ENCODE measurements at places on chromosomes 12 and 14. TPM values are rescaled to one million over a fixed set of nuclear protein-coding genes. Genes with fewer than 3 reads are reported as not detected.
A peak's percentile ranks its signal among the peaks of the same experiment; 100 is the strongest.

DNA sequence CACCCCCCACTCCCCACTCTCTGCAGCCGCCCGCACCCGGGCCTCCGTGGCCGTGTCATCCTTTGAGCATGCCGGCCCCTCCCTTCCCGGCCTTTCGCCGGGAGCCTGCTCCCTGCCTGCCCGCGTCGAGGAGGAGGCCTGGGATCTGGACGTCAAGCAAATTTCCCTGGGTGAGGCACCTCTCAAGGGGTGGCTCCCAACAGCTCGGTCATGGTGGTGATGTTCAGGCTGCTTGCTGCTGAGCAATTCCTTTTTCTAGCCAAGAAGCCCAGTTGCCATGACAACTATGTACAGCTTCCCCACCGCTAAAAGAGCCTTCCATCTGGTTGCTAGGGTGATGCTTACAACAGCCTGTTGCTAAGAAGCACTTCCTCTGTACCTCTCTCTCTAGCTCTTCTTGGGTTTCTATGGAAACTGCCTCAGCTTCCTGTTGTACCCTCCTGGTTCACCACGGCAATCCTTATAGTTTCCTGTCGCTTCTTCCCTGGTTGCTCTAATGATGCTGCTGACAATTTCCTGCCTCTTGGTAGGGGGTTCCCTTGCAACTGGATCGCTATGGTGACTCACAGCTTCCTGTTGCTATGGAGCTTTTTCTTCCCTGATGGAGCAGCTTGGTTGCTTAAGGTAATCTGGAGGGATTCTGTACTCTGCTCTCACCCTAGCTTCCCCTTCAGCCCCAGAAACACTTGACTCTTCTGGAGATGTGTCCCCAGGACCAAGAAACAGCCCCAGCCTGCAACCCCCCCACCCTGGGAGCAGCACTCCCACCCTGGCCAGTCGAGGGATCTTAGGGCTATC is 11.0 kb downstream of the ZNF219 start:
- H3K4me3 ChIP-seq = no peak overlapping the region
- DNase-seq = peak; percentile 75
- peaks cover 22% of the 10 kb centered on the region for H3K4me1 ChIP-seq
- H3K27ac ChIP-seq = peak overlapping the region; percentile 67
- peaks cover 1% of the 10 kb centered on the region for H3K36me3 ChIP-seq

GRCh38 chr12:13088496-13088895 is 15.0 kb downstream of the GSG1 start:
- no peak overlapping the region for H3K4me3 ChIP-seq
- peaks cover 13% of the 10 kb centered on the region for H3K27me3 ChIP-seq
- no peaks in the 10 kb centered on the region for H3K36me3 ChIP-seq
- DNase-seq = no peak
- H3K27ac ChIP-seq = no peak overlapping the region
- H3K4me1 ChIP-seq = peaks cover 11% of the 10 kb centered on the region

Gene ARHGAP9
- total RNA-seq = 102 TPM

DNA sequence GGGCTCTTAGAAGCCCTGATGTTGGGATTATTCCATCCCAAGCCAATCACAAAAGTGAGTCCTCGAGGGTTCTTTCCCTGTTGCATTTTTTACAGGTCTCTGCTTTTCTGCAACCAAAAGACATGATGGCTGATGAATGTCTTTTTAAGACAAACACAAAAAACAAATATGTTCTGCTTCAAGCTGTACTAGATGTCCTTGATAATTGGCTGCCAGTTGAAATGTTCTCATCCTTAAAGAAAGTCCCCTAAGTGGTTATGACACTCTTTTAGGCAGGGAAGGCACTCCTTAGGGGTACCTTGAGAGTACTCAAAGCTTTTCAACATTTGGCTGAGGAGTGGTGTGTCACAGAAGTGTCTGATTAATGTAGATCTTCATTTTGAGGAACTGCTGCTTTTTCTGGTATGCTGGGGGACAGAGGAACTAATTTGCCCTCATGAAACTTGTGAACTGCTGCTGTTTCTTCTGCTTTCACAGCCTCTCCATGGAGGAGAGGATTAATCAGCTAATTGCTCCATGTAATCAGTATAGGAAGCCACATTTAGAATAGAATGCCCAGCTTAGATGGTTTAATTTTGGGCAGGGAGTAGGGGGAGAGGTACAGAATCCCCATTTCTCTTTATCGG is 22.8 kb upstream of the IGF1 start:
- no peak overlapping the region for H3K4me3 ChIP-seq
- H3K36me3 ChIP-seq = no peaks in the 10 kb centered on the region
- no peak overlapping the region for H3K27ac ChIP-seq
- H3K4me1 ChIP-seq = no peaks in the 10 kb centered on the region
- no peak for DNase-seq

- peaks cover 21% of the 10 kb centered on the region for H3K4me1 ChIP-seq
- peak overlapping the region; percentile 88 for H3K27ac ChIP-seq
- H3K4me3 ChIP-seq = peak overlapping the region; percentile 67
Observed at GRCh38 chr14:58571769-58572472, 65.8 kb upstream of the DACT1 start.

Gene ASIC1
- 11.2 TPM for total RNA-seq

GRCh38 chr14:24353559-24354481 is 14.0 kb upstream of the RIPK3 start:
- no peaks in the 10 kb centered on the region for H3K4me1 ChIP-seq
- DNase-seq = no peak
- no peak overlapping the region for H3K27ac ChIP-seq
- H3K27me3 ChIP-seq = peaks cover 41% of the 10 kb centered on the region

Gene APOF
- total RNA-seq = not detected

DNA sequence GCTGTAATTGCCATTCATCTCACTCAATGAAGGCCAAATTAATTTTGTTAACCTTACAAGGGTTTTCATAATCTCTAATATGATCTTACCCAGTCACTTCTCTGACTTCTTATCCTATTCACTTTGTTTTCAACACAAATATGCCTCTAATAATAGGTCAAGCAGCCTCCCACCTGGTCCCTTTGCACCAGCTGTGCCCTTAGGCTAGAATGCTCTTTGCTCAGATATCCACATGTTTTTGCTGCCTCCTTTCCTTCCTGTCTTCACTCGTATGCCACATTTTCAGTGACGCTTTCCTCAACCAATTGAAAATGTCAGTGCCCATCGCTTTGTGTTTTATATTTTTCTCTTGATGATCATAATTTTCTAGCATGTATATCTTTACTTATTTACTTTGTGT is 106.4 kb upstream of the SYT10 start:
- H3K27me3 ChIP-seq = no peaks in the 10 kb centered on the region
- no peaks in the 10 kb centered on the region for H3K36me3 ChIP-seq
- no peak overlapping the region for H3K27ac ChIP-seq
- no peaks in the 10 kb centered on the region for H3K4me1 ChIP-seq
- H3K4me3 ChIP-seq = no peak overlapping the region
- no peak for DNase-seq

GRCh38 chr14:48023881-48024280 is 348.5 kb upstream of the MDGA2 start:
- H3K36me3 ChIP-seq = no peaks in the 10 kb centered on the region
- H3K4me3 ChIP-seq = no peak overlapping the region
- no peaks in the 10 kb centered on the region for H3K4me1 ChIP-seq
- H3K27me3 ChIP-seq = no peaks in the 10 kb centered on the region
- no peak for DNase-seq
- no peak overlapping the region for H3K27ac ChIP-seq

DNA sequence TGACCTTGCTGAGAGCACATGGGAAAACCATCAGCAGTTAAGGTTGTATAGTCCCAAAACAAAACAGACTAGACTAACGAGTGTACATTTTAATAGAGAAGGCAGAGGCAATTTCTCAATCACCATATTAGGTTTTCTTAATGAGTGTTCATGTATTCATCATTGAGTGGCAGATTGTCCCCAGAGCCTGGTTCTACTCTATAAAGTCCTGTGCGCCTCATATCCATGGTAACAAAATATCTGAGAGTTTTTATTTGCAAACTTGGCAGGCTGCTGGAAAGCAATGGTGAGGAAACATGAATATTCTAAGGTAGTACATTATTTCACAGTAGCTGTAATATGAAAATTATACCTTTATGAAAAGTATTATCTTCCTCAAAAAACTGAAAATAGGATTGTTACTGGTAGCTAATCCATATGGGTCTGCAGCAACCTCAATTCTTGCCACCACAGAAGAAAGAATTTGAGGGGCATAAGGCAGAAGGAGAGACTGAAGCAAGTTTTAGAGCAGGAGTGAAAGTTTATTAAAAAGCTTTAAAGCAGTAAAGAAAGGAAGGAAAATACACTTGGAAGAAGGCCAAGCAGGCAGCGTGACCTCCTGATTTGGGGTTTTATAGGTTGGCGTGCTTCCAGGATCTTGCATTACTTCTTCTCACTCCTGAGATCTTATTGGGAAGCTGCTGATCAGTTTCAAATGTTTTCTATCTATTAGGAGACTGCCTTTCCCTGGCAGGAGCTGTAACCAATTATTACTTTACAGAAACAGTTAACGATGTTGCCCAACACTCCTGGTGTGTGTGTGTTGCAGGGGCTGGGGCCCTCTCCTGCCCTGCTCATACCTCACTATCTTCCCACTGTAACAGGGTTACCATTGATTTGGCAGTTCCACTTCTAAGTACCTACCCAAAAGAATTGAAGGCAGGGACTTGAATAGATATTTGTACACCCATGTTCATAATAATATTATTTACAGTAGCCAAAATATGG is 154.0 kb upstream of the NUDT4 start:
- H3K4me1 ChIP-seq = no peaks in the 10 kb centered on the region
- no peaks in the 10 kb centered on the region for H3K36me3 ChIP-seq
- DNase-seq = no peak

- peaks cover 15% of the 10 kb centered on the region for H3K27me3 ChIP-seq
- H3K27ac ChIP-seq = no peak overlapping the region
- DNase-seq = no peak
- H3K36me3 ChIP-seq = no peaks in the 10 kb centered on the region
- H3K4me3 ChIP-seq = no peak overlapping the region
- no peaks in the 10 kb centered on the region for H3K4me1 ChIP-seq
Observed at GRCh38 chr12:116385486-116386217, 108.2 kb upstream of the MED13L start.

GRCh38 chr12:39966721-39967120 is 139.2 kb downstream of the SLC2A13 start:
- no peak for DNase-seq
- H3K27me3 ChIP-seq = peaks cover 2% of the 10 kb centered on the region
- no peak overlapping the region for H3K4me3 ChIP-seq
- H3K4me1 ChIP-seq = no peaks in the 10 kb centered on the region
- no peaks in the 10 kb centered on the region for H3K36me3 ChIP-seq

DNA sequence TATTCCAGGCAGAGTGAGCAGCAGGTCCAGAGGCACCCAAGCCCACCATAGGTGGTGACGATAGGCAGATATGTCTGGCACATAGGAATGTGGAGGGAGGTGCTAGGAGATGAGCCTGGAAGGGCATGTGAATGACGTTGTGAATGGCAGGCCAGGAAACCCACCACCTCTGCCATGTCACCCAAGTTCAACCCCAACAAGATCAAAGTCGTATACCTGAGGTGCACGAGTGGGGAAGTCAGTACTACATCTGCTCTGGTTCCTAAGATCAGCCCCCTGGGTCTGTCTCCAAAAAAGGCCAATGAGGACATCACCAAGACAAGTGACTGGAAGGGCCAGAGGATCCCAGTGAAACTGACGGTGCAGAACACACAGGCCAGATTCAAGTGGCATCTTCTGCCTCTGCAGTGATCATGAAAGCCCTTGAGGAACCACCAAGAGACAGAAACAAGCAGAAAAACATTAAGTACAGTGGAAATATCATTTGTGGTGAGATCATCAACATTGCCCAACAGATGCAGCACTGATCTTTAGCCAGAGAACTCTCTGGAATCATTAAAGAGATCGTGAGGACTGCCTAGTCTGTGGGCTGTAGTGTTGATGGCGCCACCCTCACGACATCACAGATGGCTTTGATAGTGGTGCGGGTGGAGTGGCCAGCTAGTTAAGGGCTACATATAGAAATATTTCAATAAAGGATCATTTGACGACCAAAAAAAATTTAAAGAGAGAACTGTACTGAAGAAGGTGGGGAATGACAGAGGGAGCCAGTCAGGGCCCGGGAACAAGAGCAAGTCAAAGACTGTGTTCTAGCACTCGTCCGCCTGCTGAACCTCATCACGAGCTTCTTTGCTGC is 99.7 kb downstream of the ZFP36L1 start:
- no peak overlapping the region for H3K27ac ChIP-seq
- peaks cover 29% of the 10 kb centered on the region for H3K4me1 ChIP-seq
- H3K36me3 ChIP-seq = no peaks in the 10 kb centered on the region
- no peak for DNase-seq
- peaks cover 8% of the 10 kb centered on the region for H3K27me3 ChIP-seq

GRCh38 chr14:53881161-53881871 is 75.3 kb downstream of the BMP4 start:
- no peak overlapping the region for H3K27ac ChIP-seq
- no peaks in the 10 kb centered on the region for H3K4me1 ChIP-seq
- no peaks in the 10 kb centered on the region for H3K36me3 ChIP-seq

Gene SYCP3
- 0.44 TPM for total RNA-seq

Gene GNB3
- total RNA-seq = 1.6 TPM

GRCh38 chr12:111596985-111597830 is 1.9 kb downstream of the ATXN2 start:
- no peak for DNase-seq
- H3K36me3 ChIP-seq = peaks cover 4% of the 10 kb centered on the region
- H3K27ac ChIP-seq = peak overlapping the region; percentile 86
- H3K4me3 ChIP-seq = peak overlapping the region; percentile 95
- H3K4me1 ChIP-seq = peaks cover 38% of the 10 kb centered on the region

Gene CPNE8
- 7.1 TPM for total RNA-seq

Gene TBX5
- not detected for total RNA-seq

Gene PZP
- not detected for total RNA-seq

GRCh38 chr14:24576182-24576581 is at the start of gene CTSG:
TSS of gene CTSG (minus strand) at chr14:24576250. CDS start at chr14:24576223, 27 bp downstream.
- peaks cover 6% of the 10 kb centered on the region for H3K4me1 ChIP-seq
- no peak for DNase-seq
- peaks cover 4% of the 10 kb centered on the region for H3K27me3 ChIP-seq
- H3K27ac ChIP-seq = no peak within 1 kb of the TSS
- no peaks in the 10 kb centered on the region for H3K36me3 ChIP-seq

- H3K4me3 ChIP-seq = no peak overlapping the region
Observed at GRCh38 chr14:104425763-104426646, 153.6 kb upstream of the C14orf180 start.

DNA sequence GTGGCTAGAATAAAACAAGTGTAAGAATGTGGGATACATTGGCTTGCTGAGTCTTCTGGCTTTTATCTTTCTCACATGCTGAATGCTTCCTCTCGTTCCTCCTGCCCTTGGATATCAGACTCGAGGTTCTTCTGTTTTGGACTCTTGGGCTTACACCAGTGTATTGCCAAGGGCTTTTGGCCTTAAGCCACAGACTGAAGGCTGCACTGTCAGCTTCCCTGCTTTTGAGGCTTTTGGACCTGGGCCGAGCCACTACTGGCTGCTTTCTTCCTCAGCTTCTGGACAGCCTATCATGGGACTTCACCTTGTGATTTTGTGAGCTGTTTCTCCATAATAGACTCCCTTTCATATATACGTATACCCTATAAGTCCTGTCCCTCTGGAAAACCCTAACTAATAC is 300.9 kb upstream of the STXBP6 start:
- no peak for DNase-seq
- no peaks in the 10 kb centered on the region for H3K4me1 ChIP-seq
- no peak overlapping the region for H3K27ac ChIP-seq
- no peaks in the 10 kb centered on the region for H3K36me3 ChIP-seq
- H3K27me3 ChIP-seq = no peaks in the 10 kb centered on the region

- DNase-seq = no peak
- no peaks in the 10 kb centered on the region for H3K27me3 ChIP-seq
- no peak overlapping the region for H3K27ac ChIP-seq
- no peaks in the 10 kb centered on the region for H3K4me1 ChIP-seq
Observed at GRCh38 chr14:87351007-87351406, 642.0 kb downstream of the GALC start.

GRCh38 chr12:3041558-3042164 is 35.5 kb upstream of the TSPAN9 start:
- no peaks in the 10 kb centered on the region for H3K36me3 ChIP-seq
- no peaks in the 10 kb centered on the region for H3K4me1 ChIP-seq
- peaks cover 7% of the 10 kb centered on the region for H3K27me3 ChIP-seq
- no peak overlapping the region for H3K4me3 ChIP-seq
- DNase-seq = peak; percentile 46
